ENCODE measurements at places on chromosomes 7 and 10. TPM values are rescaled to one million over a fixed set of nuclear protein-coding genes. Genes with fewer than 3 reads are reported as not detected.

DNA sequence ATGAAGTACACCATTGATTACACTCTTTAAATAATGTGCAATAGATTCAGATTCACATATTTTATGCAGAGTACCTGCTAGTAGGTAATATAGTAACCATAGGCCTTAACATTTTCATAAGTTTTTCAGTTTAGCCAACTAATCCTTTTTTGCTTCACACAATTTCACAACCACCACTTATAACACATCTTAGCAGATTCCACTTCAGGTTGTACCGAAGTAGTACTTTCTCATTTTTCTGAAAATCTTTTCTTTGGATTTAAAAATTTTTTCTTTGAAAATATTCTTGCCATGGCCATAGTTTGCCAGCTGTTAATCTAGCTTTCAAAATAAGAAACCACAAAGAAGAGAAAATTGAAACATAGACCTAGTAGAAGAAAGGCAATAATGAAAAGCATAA is 203.1 kb downstream of the MGMT start:
- no peak for DNase-seq

Gene KCNH2
- 0.07 TPM for total RNA-seq

Gene DYNC1I1
- total RNA-seq: 3.9 TPM

Gene SYT15
- total RNA-seq: 0.21 TPM

DNA sequence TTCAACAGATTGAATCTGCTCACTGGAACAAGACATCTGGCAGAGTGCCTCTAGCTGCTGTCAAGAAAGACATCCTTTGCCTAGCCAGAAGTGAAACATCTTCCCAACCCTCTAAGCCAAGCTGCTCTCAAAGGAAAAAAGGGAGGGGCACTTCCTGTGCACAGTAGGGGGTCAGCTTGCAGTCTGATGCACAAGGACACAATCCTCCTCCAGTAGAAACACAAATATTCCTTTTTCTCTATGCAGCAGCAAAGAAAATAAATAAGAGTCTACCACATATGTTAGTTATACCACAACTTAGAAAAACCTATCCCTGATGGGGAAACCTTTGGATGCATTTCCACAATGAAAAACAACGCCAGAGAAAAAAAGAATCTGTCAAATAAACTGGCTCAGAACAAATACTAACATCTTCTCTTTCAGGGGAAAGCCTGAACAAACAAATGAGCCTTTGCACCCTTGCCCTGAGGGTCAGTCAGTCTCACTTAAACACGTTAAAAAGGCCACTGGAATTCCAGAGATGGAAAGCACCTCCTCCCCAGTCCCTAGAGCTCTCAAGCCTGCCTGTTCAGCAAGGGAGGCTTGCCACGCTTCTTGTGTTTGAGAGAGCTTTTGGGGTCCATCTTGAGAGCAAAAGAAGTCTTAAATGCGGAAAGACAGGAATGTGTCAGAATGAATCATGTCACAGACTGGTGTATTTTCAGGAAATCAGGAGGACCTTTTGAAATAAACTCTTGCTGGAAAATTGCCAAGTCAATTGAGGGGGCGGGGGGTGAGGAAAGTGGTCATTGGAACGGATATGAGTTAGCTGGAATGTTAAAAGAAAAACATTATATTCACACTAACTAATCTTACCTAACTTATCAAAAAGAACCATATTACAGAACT is 7.5 kb downstream of the LAMB1 start:
- peak; percentile 91 for DNase-seq

Gene CH25H
- 0.40 TPM for total RNA-seq

- DNase-seq: no peak
These were observed 27.6 kb downstream of the SNX13 start for GRCh38 chr7:17912536-17913235.
